ENCODE measurements at places on chromosomes 6 and 20.

DNA sequence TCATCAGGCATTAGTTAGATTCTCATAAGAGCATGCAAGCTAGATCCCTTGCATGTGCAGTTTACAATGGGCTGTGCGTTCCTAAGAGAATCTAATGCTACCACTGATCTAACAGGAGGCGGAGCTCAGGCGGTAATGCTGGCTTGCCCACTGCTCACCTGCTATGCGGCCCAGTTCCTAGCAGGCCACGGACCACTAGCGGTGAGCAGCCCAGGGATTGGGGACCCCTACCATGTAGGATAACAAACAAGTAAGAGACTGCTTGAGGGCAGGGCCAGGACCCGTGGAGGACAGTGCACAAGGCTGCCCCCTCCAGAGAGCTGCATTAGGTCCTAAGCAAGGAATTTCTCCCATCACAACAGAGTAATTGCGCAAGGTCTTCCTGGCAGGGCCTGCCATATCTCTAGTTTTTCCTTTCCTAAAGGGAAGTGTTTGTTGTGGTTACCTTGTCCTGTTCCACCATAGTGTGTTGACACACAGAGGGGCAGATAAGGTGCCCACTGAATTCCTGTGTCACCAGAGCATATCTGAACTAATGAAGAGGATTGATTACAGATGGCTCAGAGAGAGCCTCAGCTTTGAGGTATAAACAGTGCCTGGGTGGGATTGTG lies 58.0 kb downstream of the PACRG start:
- no peak for DNase-seq

GRCh38 chr6:56101141-56101553 lies 146.2 kb downstream of the COL21A1 start:
- no peak for DNase-seq

DNA sequence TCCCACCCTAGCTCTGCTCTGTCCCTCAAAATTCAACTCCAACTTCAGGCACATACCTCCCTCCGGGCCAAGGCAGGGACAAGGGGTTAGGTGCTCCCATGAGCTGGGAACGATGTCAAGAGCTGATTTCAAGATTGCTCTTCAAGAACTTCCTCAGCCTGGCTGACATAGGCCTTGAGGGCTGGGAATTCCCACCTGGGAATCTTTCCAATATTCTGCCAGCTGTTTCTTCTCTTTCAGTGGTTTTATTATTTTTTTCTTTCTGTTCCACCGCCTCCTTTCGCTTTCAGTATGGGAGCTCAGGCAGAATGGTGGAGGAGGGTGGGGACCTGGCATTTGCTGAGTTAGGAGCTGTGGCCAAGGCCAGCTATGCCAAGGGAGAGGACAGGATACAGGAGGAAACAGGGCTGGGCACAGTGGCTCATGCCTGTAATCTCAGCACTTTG lies 33.7 kb downstream of the SRSF3 start:
- DNase-seq = no peak

- no peak for DNase-seq
These were observed 125.2 kb downstream of the SULF2 start for GRCh38 chr20:47659904-47660601.

DNA sequence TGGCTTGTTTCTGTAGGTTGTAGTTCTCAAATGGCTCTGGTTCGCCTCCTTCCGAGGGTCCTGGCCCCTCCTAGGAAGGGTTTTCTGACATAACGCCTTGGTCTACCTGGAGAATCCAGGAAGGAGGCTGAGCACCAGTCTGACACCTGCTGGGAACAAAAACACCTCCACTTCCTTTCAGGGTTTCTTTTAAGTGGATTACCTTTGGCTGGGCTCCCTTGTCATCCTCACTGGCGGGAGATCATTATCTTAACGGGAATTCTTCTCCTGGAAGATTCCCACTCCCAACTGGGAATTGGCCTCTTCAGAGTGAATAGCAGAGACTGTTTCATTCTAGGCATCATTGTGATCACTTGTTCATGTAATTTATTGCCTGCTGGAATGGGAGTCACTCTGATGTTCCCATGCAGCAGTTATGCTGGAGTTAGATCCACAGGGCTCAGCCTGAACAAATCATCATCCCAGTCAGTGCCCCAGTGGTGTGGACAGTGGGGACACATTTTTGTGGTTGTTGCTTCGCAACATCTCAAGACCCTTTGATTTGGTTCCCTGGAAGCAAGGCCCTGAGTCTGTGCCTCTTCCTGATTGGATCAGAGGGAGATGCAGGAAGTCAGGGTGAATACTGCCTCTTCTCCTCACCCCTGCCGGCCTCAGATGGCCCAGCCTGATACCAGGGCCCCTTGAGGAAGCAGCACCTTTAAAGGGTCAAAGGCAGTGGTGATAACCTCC lies 49.1 kb downstream of the LYRM2 start:
- DNase-seq = no peak

GRCh38 chr20:46400828-46401477 lies 5.5 kb downstream of the ELMO2 start:
- DNase-seq = no peak

- no peak for DNase-seq
These were observed 13.8 kb upstream of the TLDC2 start for GRCh38 chr20:36861875-36862801.

- DNase-seq = no peak
These were observed 13.5 kb downstream of the DEFB132 start for GRCh38 chr20:271069-271468.

- no peak for DNase-seq
These were observed 448.0 kb downstream of the EYS start for GRCh38 chr6:65259059-65259458.

DNA sequence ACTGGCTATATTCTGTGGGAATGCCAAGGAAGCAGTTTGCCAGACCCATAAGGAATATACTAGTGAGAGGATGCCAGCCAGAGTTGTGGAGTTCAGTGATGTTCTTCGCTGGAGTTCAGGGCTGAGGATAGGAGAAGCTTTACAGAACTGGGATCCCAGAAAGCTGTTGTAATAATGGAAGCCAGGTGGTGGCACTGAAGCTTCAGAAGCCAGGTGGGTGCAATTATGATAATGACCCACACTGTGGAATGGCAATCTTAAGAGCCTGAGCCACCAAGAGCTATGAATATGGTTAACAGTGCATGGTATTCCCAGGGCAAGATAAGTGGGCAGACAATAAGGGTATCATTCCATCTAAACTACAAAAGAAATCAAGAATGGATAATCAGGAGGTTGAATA lies 25.1 kb upstream of the ENPP1 start:
- no peak for DNase-seq

- no peak for DNase-seq
These were observed 9.6 kb downstream of the KCNQ5 start for GRCh38 chr6:72631480-72631879.

GRCh38 chr6:80767808-80768207 lies 661.3 kb downstream of the BCKDHB start:
- no peak for DNase-seq

GRCh38 chr6:74932232-74932888 lies 273.5 kb downstream of the COL12A1 start:
- no peak for DNase-seq

DNA sequence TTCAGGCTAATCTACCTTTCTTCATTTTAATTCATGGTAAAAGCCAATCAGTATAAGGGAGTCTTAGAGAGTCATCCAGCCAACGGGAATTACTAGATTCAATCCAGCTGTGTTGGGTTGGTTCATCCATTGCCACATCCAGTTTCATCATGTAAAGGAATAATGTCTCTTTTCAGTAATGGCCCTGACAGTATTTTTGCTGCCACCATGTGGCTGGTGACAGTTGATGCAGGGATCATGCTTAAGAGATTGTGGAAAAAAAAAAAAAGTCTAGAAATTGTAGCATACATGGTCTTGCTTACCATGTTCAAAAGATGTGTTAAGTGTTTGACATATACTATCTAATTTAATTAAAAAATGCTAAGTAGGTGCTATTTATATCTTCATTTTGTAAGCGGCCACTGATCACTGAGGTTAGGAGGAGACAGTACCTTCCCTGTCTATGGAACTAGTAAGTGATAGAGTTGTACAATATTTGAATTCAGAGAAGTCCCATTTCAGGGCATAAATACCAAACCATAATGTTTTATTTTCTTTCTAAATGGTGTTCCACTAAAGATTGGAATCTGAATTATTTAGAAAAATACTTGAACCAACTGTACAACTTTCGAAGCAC lies 135.9 kb downstream of the KHDRBS2 start:
- DNase-seq = peak; percentile 20

DNA sequence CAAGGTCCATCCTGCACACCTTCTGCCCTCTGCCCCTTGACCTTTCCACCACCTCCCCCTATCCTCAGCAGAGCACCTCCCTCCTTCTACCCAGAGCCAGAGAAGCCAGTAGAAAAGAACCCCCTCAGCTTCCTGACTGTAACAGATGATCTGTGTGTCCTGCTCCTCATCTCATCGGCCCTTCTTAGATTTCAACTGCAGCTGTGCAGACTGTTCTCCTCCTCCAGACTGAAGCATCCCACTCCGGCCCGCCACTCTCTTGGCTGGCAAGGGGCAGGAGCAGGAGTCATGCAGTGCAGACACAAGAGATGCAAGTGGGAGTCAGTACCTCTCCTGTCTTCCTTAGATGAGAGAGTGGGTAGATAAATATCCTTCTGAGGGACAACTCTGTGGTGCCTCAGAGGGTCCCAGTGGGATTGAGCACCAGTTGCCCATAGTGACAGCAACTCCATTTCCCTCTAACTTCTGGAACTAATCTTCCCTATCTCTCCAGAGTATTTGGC lies 163.5 kb upstream of the MLN start:
- no peak for DNase-seq

GRCh38 chr20:64091770-64092169 lies 7.6 kb upstream of the LKAAEAR1 start:
- DNase-seq = no peak

DNA sequence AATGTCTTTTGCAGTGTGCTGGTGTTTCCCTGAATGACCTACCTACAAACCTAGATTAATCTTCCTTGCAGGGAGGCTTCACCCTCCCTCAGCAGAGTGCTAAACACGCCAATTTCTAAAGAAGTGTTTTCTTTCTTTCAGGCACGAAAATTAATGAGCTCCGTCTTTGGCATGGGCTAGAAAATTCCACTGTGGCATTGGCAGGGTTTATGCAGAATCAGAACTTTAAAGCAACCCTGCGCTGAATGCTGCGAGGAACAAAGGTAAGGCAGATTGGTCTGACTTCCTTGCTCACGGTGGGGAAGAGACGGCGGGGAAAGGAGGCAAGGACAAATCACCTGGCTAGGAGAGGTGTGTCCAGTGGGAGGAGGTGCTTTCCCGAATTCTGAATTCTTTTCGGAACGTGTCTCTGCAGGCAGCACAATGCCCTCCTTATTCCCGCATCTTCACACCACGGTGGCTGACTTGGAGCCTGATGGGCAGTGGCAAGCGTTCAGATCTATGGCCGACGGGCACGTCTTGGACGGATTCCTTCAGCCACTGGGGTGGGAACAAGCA lies 6.2 kb upstream of the BANF2 start:
- no peak for DNase-seq

GRCh38 chr20:15976047-15976736 lies 597.1 kb downstream of the KIF16B start:
- DNase-seq = no peak

- peak; percentile 75 for DNase-seq
These were observed 63.2 kb downstream of the NOL4L start for GRCh38 chr20:32521780-32522525.

DNA sequence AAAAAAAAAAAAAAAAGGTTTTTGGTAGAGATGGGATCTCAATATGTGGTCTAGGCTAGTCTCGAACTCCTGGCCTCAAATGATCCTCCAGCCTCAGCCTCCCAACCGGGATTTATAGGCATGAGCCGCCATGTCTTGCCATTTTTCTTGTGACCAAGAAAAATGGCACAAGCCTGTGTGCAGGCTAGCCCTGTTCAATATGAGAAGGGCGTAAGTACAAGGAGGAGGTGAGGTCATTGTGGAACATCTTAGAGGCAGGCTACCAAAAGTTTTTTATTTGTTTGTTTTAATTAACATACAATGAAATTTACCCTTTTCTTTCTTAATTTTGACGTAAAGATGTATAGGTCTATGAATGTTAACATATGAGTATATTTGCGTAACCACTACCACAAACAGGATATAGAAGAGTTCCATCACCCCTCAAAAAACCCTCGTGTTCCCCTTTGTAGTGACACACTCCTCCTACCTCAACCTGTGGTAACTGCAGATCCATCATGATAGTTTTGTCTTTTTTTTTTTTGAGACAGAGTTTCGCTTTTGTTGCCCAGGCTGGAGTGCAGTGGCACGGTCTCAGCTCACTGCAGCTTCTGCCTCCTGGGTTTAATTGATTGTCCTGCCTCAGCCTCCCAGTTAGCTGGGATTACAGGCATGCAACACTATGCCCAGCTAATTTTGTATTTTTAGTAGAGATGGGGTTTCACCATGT lies 28.3 kb upstream of the KIF3B start:
- DNase-seq = no peak

GRCh38 chr6:55794136-55794812 lies 81.1 kb downstream of the BMP5 start:
- DNase-seq = no peak

DNA sequence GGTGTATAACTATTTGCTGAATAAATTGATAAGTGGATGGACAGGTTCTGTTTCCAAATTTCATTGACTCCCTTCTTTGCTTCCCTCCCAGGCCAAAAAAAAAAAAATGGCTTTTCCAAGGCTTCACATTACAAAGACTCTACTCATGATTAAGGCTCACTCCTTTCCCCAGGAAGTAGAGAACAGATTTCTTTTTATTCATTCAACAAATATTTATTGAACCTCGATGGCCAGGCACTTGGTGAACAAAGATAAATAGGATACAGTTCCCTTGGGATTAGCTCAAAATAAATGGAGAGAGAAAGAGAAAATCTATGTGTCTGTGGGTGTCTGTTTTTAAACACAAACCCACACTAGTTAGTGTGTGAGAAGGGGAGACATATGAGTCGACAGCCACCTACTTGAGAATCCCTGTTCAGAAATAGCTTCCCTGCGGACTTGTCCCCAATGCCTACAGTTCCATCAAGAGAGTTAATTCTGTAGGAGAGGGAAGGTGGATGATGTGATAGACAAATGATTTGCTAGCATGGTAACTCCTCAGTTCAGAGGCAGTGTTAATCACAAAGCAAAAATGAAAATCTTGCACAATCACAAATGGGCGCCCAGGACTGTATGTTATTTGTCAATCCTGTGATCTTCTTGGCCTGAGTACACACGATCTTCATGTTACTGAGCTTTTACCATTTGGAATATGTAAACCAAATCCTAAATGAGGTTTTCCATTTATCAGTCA lies 20.3 kb downstream of the TRAF3IP2 start:
- DNase-seq = no peak

DNA sequence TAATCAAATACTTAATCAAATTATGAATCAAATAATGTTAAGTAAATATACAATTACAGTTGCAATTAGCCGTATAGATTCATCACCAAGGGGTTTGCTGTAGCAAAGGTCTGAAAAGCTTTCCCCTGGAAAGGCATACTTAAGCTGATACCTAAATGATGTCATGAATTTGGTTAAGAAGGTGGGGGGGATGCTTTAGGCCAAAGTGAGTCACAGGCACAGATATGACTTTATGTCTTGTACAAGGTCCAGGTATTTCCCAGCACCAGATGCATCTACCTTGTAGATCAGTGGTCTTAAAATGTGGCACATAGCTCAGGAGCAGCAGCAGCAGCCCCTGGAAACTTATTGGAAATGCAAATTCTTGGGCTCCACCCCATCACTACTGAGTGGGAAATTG lies 557.3 kb upstream of the CDH4 start:
- no peak for DNase-seq

GRCh38 chr6:11241793-11242201 lies 9.3 kb upstream of the NEDD9 start:
- DNase-seq = no peak

- no peak for DNase-seq
These were observed 700.0 kb downstream of the RFPL4B start for GRCh38 chr6:113047148-113047547.

GRCh38 chr6:147935656-147936055 lies 407.0 kb upstream of the SASH1 start:
- no peak for DNase-seq

- no peak for DNase-seq
These were observed 29.7 kb upstream of the ANGPT4 start for GRCh38 chr20:945841-946240.
